ENCODE measurements at places on chromosomes 7 and 10.
A peak's percentile ranks its signal among the peaks of the same experiment; 100 is the strongest.

DNA sequence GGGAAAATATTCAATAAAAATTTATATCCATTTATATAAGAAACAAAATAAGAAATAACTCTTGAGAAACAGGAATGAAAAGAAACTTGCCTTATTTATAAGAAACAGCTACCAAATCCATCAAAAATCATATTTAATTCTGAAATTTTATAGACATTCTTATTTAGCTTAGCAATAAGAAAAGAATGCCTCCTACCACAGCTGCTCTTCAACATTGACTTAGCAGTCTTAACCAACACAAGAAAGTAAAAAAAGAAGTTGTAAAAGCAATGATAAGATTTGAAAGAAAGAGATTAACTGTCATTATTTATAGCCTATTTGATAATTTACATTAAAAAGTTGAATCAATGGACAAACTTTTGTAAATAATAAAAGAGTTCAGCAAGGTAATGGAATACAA, 212.8 kb downstream of the ZNF365 start:
- DNase-seq, result no peak

DNA sequence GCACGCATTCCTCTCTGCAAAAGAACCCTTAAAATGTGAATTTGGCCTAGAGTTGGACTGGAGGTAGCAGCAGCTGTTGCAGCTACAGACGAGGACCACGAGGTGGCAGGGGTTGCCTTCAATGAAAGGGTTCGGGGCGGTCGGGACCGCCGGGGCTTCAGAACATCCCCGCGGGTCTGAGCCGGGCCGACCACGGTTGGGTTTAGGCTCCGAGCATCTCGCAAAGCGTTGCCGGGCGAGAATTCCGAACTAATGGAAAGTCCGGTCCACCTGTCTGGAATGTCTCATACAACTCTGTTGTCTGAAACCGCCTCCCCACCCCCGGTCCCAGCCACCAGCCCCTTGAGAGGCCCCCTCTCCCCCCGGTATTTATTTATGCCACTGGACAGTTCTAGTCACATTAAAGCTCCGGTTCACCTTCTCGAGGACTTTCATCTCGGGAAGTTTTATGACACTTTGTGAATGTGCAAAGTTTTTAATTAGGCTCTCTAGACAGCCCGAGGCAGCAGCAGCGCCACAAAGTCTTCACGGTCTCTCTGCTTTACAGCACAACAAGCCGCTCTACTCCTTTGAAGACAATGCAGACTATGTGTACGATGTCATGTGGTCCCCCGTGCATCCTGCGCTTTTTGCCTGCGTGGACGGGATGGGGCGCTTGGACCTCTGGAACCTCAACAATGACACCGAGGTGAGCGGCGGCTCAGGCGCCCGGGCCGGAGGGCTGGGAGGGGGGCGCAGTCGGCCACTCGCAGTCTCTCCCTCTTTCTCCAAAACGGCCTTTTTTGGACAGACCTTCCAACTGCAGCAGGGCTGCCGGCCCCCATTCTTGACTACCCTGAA, 246.2 kb downstream of the SLC25A13 start:
- DNase-seq, result peak; percentile 14

DNA sequence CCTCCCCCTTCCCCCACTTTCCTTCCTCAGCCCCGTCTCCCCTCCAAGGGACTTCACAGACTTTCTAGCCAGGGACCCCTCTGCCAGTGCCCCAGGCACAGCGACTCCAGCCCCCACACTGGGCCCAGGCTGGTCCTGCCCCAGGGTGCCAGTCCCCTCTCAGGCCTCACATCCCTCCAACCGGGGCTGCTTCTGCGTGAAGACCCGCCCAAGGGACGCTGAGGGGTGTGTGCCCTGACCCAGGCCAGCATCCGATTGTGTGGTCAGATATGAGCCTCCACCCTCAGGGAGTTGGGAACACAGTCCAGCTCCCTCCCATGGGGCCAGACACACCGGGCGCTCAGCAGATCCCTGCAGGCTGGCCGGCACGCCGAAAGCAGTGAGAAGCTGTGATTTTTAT, 97.0 kb downstream of the MICALL2 start:
- no peak for DNase-seq

GRCh38 chr7:134782121-134782623, 2.7 kb downstream of the CALD1 start:
- DNase-seq, result no peak

DNA sequence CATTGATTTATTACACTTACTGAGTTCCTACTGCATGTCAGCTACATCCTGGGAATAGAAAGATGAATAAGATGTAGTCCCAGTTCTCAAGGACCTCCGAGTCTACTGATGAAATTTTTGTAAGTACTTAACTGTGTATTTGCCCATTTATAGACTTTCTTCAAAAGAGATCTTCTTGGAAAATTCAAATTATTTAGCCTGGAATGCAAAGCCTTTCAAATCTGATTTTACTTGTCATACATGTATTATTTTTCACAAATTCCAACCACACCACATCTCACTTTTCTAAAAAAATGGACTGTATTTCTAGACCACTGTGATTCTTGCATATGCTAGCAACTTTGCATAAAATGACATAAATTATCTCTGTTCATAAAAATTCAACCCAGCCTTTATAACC, 581.3 kb downstream of the ATRNL1 start:
- DNase-seq, result no peak

- DNase-seq, result no peak
Observed at GRCh38 chr10:126212738-126213137, 175.5 kb downstream of the ADAM12 start.

DNA sequence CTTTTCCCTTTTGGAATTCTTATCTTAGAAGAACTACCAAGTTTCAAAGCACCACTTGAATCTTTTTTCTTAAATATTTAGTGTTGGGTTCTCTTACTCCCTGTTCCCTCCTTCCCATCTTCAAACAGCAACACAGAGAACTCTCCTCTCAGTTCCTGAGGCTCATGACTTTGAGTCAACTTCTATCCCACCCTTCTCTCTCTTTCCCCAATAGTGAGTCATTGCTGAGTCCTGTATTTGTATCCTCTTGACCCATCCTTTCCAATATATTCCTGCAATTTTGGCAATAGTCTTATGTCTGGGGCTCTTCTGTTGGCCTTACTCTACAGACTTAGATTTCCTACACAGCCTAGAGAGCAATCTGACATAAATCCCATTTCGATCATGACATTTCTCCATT, 20.8 kb upstream of the JCAD start:
- DNase-seq, result no peak

DNA sequence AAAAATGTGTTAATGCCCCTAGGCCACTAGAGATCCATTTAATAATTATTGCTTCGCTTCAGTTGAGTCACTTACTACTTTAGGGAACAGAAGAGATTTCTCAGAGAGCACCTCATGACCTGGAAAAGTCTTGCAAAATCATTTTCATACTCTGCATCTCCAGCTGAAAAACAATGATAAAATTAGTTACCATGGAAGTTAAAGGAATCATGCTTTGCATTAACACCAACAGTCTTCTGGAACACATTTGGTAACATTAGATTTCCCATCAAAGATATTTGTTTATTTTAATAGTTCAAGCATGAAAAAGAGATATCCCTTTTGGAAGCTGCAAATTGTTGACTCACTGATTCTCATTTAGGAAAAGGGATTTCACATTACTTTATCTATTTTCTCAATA, 1.8 kb upstream of the STEAP2 start:
- no peak for DNase-seq

DNA sequence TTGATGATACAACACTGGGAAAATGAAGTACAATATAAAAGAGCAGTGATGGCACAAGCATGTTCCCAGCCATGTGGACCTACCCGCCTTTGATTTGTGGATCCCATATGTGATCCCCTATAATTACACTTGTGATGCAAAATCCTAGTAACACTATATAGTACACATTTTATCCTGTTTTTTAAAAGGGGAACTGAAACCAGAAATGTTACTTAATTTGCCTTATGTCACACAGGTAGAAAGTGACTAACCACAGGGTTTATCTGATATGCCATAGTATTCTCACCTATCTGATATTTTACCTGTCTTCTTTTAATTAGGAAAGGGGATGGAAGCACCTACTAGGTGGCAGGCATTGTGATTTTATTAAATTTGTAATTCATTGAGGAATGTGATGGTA, 35.0 kb downstream of the ARMC3 start:
- DNase-seq, result no peak

DNA sequence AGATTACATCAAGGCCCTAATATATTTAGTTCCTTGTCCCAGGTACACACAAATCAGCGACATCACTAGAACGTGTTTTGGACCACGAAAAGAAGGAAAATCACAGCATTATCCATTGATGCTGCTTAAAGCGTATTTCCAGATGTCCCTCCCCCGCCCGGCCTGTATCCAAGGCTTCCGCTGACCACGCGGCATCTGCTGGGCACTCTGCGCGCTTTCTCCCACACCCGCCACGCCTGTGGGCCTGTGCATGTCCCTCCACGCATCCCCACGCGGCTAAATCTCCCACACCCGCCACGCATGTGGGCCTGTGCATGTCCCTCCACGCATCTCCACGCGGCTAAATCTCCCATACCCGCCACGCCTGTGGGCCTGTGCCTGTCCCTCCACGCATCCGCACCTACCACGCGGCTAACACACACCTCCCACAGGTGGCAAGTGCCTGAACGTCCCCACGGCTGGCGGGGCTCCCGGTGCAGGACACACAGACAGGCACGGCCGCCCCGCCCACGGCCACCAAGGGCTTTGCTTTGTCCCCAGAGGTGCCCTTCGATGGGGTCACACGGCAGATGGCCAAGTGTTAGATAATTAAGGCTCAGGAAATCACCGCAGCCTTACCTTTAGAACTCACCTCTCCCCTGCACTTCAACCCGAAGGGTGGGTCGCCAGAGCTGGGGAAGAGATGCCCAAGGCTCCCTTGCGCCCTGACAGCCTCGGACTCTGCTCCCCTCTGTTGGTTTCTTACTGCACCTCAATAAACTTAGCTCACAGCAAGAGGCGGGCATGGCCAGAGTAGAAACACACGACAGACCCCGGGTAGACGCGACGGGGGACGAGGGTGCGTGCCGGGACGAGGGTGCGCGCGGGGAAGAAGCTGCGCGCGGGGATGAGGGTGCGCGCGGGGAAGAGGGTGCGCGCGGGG, 49.5 kb downstream of the DIP2C start:
- no peak for DNase-seq

GRCh38 chr7:135188298-135188984, 17.9 kb upstream of the CYREN start:
- no peak for DNase-seq

- no peak for DNase-seq
Observed at GRCh38 chr7:65001291-65001814, 5.1 kb downstream of the ERV3-1 start.

DNA sequence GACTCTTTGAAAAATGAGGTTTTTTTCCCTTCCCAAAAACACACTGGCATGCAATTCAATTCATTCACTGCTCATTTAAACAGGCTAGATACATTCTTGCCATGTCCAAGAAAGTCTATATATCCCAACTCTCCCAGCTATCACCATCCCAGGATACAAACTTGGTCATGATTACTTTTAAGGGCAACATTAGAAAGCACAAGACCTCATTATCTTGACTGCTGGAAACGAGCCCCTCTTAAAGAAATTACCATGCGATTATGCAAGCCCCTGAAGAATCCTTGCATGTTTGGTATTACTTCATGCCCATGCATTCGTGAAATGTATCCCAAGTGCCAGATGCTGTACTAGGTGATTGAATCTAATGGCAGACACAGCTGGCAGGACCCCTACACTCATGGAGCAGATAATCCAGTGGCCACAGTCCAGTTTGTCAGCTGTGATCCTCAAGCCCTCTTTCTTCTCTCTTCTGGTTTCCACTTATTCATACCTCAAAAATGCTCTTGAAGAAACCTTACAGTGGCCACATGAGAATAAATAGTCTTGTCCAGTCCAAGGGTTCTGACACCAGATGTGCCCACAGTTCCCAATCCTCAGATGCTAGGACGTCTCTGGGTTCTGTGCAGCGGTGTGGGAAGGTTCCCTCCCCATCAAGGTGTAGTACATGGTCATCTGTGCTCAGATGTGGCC, 103.7 kb upstream of the HABP2 start:
- no peak for DNase-seq

DNA sequence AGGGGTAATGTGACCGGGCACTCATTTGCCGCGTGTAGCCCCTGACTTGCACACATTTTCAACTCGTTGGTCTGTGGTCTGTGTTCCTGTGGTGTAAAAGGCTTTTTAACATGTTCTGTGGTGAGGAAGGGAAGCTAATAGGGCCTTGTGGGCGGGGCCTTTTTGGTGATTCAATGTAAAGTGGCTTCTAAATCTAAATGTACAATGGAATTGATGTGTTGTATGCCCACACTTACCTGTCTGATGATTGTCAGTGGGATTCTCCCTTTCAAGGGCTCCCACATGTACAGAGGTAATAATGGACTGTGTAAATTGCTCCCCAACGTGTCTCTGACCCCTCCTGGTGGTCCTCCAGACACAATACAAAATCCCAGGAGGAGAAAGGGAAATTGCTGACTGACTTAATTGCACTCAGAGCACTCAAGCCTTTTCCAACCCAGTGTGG, 43.1 kb upstream of the GATAD1 start:
- no peak for DNase-seq

GRCh38 chr10:75932921-75933320, 501.5 kb downstream of the LRMDA start:
- no peak for DNase-seq

GRCh38 chr7:135355377-135356048, 121.9 kb downstream of the STRA8 start:
- DNase-seq, result no peak

DNA sequence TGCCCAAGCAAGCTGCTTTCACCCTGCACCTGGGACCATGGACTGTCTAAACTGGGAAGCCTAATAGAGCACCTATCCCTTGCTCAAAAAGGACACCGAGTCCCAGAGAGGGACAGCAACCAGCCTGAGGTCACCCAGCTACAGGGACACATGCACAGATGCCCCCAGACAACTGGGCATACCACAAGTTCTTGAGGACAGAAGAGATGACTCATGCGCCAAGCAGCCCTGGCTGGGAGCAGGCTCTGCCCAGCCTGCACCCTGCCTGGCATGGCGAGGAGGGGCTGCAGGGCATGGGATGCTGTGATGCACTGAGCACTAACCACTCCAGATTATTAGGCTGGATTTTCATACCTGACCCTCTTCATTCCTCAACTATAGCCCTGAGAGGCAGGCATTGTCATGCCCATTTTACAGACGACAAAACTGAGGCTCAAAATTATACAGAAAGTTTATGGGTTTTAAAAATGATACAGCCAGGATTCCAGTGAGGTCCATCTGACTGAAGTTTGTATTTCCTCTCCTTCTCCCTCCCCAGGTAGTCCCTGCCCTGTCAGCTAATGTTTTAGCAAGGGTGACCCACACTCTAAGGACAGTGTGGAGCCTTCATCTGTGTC, 289.3 kb upstream of the ZMIZ1 start:
- DNase-seq, result no peak

DNA sequence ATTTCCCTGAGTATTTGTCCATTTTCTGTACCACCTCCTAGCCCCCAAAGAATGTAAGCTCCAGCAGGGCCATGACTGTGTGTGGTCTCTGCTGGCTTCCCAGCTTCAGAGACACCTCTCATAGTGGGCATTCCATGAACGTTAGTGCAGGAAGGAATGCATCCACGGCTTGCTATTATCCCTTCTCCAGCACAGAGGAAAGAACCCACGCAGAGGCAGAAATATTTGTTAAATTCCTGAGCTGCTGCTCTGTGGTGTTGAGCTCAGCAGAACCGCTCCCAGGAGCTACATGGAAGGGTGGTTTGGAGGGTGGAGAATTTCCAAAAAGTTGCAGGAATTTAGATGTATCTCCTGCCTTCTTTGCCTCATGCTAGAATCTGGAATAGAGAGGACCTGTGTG, 275.2 kb downstream of the POU6F2 start:
- DNase-seq, result no peak

- DNase-seq, result no peak
Observed at GRCh38 chr7:79952399-79952798, 182.2 kb upstream of the GNAI1 start.

GRCh38 chr10:34655286-34656170, 159.6 kb downstream of the PARD3 start:
- DNase-seq, result no peak

Data from T-helper 9 cell (primary cell).